ENCODE measurements at places on chromosomes 4 and X.

GRCh38 chr4:69649629-69650028 lies 3.4 kb downstream of the UGT2A1 start:
- no peak for DNase-seq

DNA sequence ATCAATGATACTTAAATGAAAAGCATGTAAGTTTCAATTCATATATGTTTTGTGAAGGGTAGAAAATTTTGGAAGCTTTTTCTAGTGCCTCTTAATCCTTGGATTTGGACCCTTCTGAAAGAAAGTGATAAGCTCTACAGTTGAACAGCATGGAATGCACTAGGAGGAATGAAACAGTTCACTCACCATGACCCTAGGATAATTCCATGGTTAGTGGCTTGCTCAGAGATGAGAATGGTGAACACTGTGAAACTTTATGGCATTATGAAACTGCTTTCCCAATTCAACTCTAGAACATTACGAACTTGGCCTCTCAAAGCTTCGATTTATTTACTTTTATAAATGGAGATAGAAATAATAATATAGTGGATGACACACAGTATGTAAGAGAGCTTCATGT lies 88.9 kb upstream of the FAT4 start:
- DNase-seq, result no peak

DNA sequence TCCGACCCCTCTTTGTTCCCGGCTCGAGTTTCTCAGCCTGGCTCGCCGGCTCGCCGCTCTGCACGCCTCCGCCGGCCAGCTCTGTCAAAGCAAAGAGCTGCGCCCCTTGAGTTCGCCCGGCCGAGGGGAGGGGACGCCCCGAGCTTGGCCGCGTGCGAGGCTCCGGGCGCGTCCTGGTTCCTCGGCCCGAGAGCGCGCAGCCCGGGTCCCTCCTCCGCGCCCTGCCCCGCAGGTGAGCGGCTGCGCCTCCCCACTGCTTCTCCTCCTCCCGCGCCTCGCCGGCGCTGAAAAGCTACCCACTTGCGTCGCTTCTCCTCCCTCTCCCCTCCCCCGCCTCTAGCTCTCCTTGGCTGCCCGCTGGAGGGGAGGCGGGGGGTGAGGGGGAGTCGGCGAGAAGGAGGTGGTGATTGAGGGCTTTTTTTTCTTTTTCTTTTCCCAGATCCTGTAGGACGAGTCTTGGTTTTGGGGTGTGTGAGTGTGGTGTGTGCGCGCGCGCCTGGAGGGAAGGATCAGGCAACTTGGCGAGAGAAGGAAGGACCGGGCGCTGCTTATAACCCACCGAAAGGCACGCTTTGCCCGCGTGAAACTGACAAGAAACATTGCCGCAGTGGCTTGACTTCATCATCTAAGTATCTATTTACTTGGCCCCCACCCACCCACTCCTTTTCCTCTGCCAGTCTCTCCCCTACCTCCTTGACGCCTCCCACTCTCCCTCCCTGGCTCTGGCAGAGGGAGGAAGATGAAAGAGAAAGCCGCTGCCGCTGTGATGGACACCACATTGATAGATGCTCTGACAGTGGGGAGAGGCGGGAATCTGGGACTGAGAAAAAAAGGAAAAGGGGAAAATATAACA lies at the start of gene LEF1:
LEF1 (minus strand) TSS at position 262 of the 853 bp plus-strand sequence. CDS start 1,165 bp downstream, outside the sequence.
- DNase-seq, result no peak

- DNase-seq, result no peak
Observed at GRCh38 chr4:75935628-75936027, 5.2 kb downstream of the NAAA start.

DNA sequence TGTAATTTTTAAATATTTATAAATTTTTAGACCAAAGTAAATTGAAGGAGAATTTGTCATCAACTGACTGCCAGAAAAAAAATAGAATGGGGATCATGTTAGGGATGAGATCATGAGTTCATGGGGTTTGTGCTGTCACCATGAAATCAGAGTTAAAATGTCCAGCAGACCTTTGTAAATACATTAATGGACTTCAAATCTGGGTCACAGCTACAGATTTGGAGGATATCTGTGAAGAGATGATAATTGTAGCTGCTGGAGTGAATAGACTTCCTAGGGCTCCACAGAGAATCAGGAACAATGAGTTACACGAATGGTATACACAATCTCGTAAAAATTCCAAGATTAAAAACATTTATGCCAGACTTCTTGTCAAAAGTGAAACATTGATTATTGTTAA lies 6.6 kb downstream of the FSTL5 start:
- DNase-seq, result no peak

- no peak for DNase-seq
Observed at GRCh38 chr4:137678796-137679195, 146.5 kb upstream of the PCDH18 start.

GRCh38 chr4:86452924-86453531 lies 93.2 kb upstream of the MAPK10 start:
- no peak for DNase-seq
